ENCODE measurements at places on chromosomes 6 and 20. TPM values are rescaled to one million over a fixed set of nuclear protein-coding genes. Genes with fewer than 3 reads are reported as not detected.

- no peak for DNase-seq
Observed at GRCh38 chr20:58168843-58169242, 59.6 kb downstream of the ANKRD60 start.

The SLC22A2 gene
- total RNA-seq: not detected

GRCh38 chr6:23568292-23568691, 557.7 kb upstream of the NRSN1 start:
- DNase-seq: no peak

DNA sequence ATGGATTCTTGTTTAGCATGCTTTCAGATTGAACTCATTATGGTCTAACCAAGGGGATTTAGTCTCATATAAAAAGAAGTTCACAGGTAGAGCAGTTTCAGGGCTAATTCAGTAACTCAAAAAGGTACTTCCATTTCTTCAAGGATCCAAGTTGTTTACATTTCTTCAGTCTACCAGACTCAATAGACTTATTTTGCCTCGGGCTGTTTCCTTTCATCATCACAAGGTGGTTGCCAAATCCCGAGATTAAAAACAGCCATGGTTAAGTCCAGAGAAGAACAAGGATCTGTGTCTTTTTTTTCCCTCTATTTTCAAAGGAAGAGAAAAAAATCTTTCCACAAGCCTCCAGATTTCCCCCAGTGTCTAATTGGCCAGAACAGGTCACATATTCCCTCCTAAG, 69.8 kb upstream of the SNX9 start:
- no peak for DNase-seq

- no peak for DNase-seq
Observed at GRCh38 chr6:158256746-158257424, 55.4 kb upstream of the TULP4 start.

GRCh38 chr6:25927178-25927577, 3.3 kb downstream of the SLC17A2 start:
- no peak for DNase-seq

DNA sequence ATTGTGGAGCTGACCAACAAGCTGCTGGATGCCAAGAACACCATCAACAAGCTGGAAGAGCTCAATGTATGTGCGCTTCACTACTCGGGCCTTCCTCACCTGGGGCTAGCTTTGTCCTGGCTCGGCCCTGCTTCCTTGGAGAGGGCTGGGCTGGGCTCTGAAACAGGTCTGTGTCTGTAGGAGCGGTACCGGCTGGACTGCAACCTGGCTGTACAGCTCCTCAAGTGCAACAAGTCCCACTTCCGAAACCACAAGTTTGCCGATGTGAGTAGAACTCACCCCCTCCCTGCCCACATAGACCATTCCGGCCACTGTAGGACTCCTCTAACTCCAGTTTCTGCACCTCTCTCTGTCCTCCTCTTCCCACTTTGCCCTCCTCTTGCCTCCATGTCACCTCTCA, 6.7 kb downstream of the LRRC73 start:
- no peak for DNase-seq

DNA sequence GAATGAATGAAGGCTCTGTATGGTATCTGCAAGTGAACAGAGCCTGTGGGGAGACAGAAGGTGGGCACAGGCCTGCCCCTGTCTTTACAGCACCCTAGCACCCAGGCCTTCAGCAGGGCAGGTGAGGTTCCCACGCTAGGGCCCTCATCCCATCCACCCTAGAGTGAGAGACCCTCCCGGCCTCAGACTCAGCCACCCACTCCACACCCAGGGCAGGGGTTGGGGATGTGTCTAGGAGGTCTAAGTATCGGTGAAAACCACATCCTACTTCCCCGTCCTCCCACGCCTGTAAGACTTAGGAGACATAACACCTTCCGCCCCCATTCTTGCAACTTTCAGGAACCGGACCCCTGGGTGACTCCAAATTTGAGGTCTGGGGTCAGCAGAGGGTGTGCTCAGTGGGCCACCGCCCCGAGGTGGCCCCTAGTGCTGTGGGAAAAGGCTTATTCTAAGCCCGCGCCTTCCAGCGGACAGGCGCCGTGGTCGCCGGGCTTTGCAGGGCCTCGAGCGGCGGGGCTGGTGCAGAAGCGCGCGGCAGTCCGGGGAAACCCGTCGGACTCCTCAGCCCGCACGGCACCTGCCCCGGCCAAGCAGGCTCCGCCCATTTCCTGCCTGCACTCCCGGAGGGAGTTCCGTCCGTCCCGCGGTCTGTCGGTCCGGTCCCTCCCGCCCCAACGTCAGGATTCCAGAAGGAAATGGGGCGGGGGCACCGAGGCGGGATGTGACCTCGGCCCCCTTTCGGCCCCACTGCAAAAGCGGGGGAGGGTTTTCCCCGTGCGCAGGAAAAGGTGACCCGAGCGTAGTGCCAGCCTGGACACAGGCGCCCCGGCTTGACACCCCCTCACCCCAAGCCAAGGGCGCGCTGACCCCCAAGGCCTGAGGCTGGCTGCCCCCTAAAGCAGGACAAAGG, 868 bp downstream of the SAMD10 start:
- DNase-seq: peak; percentile 81

DNA sequence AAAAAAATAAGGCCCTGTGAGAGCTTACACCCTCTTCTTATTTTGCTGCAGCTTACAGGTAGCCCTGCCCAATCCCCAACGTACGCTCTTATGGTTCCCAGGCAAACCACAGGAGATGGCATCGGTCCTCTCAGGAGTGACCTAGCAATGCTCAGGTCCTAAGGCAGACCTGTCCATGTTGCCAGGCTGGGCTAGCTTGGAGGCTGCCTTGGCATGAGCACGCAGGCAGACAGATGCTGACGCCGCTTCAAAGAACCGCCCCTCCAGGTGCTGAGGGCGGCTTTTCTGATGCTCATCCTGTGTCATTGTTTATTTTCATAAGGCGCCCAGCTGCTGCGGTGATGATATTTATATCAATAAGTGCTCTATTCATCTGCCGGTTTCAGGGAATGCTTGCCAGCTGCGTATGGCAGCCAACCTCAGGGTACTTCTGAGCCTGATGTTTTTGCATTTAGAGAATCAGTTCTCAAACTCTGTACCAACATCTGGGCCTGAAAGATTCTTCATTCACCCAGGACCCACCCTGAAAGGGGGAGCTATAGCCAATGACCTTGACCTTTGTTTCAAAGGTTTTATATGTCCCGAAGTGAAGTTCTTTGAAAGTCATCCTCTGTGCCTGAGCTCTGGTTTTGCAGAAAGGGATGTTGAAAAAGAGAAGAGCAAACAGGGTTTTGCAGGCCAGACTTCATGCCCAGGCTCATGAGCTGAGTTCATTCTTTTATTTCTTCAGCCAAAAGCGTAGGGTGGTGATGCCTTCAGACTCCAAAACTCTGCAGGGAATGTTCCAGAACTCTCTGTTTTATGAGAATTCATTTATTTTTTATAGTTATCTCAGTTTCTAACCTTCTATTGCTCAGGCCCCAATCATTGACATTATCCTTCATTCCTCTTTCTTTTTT, 475.6 kb upstream of the CHD6 start:
- no peak for DNase-seq

DNA sequence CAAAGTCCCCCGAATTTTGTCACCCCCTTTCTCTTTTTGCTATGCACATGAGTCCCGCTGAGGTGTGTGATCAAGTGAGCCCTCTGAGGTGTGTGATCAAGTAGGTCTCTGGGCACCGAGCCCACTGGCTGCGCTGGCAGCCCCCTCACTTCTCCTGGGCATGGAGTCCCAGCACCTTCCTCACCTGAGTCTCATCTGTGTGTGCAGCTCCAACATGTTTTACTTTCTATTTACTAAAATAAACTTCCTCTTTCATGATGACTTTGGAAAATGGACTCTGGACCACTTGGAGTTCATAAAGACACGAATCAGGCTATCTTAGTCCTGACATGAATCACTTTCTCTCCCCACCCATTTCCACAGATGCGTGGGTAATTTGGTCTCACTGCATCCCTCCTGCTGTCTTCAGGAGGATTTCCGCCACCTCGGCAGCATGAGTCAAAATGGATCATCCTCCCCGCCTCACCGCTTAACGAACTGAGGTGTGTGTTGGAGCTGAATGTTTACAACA, 39.8 kb downstream of the PRDM1 start:
- peak; percentile 27 for DNase-seq

The LY6G6C gene
- total RNA-seq: not detected

Data from activated naive CD4-positive, alpha-beta T cell treated with anti-CD3 and anti-CD28 coated beads for 36 hours (primary cell).